ENCODE measurements at places on chromosomes 5 and 9. TPM values are rescaled to one million over a fixed set of nuclear protein-coding genes. Genes with fewer than 3 reads are reported as not detected.

DNA sequence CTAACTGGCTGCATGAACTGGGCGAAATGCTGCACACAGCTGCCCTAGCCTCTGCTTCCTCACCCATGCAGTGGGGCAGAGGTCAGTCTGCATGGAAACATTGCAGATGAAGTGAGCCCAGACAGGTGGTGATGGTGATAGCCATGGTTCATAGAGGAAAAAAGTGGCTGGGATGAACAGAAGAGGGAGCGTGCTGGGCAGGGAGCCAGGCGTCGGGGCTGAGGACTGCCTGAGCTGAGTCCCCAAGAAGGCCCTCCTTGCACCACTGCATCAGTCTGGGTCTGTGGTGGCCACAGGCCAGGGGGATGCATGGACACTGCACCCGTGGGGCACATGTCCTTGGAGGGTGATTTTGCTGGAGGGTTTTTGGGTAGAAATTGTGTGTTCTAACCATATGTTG lies 80.5 kb downstream of the AMBP start:
- no peak for DNase-seq

GRCh38 chr9:68998812-68999211 lies 15.1 kb downstream of the PRKACG start:
- DNase-seq: no peak

GRCh38 chr9:121707477-121708424 lies 56.3 kb downstream of the DAB2IP start:
- no peak for DNase-seq

DNA sequence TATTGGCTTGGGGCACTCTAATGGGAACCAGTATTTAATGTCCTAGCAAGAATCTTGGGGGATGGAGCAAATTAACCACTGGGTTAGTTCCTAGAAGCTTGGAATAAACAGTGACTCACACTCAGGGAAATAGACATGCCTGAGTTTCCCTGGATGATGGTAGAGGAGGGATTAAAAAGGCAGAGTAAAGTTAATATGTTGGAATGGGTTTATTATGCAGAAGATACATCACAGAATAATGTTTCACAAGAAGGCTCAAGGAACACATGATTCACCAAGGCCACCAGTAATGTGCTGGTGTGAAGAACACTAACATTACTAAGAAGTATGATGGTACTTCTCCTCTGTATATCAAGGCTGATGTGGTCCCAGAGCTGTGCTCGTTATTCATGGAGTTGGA lies 752.9 kb upstream of the SEMA6A start:
- no peak for DNase-seq

DNA sequence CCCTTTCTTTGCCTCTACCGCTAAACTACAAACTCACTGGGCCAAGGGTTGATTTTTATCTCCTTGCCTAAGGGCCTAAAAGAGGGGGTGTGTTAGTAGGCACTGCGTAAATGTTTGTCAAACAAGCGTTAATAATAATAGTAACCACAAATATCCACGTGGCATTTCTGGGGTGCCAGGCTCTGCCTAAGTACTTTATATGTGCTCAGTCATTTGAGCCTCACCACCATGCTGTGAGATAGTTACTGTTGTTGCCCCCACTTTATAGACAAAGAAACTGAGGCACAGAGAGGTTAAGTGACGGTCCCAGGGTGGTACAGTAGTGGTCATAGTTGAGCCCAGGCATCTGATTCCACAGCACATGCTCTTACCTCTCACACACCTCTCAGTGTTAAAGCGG lies 52.4 kb downstream of the ERGIC1 start:
- no peak for DNase-seq

- DNase-seq: no peak
These were observed 33.2 kb upstream of the C5orf46 start for GRCh38 chr5:147939431-147940114.

GRCh38 chr9:85528142-85528541 lies 213.6 kb downstream of the AGTPBP1 start:
- no peak for DNase-seq

- peak; percentile 75 for DNase-seq
These were observed 4.0 kb upstream of the TRAF2 start for GRCh38 chr9:136882109-136882946.

DNA sequence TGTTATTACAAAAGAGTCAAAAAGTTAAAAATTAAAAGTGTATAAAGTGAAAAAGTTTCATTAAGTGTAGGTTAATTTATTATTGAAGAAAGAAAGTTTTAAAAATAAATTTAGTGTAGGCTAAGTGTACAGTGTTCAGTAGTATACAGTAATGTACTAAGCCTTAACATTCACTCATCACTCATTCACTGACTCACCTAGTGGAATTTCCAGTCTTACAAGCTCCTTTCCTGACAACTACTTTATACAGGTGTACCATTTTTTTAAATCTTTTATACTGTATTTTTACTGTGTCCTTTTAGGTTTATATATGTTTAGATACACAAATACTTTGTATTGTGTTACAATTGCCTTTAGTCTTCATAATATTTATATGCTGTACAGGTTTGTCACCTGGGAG lies 530.2 kb upstream of the FAM174A start:
- DNase-seq: no peak

DNA sequence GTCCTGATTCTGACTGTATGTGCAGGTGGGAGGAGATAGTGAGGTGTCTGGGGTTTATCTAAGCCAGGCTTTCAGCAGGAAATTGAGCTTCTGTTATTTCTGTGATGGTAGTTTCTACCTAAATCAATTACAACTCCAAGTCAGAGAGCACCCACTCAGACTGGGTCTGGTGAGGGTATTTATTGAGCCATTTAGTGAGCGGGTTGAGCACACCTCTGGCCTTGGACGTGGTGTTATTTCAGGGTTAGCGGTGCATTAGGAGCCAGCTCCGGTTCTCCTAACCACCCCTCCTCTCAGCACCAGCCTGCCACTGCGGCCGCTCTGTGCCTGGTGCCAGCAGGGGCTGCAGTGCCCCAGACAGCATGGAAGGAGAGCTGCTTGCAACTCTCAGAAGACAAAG lies 238.9 kb downstream of the CACNA1B start:
- no peak for DNase-seq

GRCh38 chr9:95504053-95504963 lies 12.5 kb downstream of the PTCH1 start:
- DNase-seq: peak; percentile 54

- no peak for DNase-seq
These were observed 57.8 kb downstream of the BARX1 start for GRCh38 chr9:93897075-93897970.

- DNase-seq: peak; percentile 81
These were observed 118.7 kb upstream of the CCDC112 start for GRCh38 chr5:115415143-115415491.

DNA sequence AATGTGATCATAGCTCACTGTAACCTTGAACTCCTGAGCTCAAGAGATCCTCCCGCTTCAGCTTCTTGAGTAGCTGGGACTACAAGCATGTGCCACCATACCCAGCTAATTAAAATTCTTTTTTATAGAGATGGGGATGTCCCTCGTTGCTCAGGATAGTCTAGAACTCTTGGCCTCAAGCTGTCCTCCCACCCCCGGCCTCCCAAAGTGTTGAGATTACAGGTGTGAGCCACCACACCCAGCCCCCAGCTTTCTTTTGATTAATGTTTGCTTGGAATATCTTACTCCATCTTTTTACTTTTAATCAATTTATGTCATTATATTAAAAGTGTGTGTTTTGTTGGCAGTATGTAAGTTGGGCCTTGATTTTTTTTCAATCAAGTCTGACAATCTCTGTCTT lies 59.4 kb upstream of the EXOC3 start:
- no peak for DNase-seq

GRCh38 chr9:31808766-31809165 lies 575.7 kb upstream of the ACO1 start:
- DNase-seq: no peak

DNA sequence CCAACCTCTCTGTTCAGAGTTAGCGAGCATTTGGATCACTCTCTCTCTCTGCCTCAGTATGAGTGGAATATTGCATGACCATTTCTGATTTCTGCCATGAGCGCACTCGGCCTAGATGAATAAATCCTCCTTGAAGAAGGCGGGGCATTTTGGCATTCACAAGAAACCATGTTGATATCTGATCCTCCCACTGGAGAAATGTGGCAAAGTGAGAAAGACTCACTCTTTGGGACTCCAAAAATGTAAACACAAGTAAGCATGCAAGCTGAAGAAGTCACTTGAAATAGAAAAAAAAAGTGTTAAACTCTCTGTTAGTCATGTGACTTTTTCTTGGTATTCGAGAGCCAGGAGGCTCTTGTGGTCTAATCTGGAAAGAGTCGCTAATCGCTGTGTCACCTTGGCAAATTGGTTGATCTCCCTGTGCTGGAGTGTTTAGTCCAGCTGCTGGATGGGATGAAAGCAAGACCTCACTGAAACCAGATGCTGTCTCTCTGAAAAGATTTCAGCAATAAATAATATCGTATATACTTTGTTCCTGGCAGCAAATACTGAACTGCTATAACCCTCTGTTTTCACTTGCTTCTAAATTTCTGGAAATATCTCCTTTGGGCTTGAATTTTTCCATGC lies 95.5 kb downstream of the GHR start:
- peak; percentile 57 for DNase-seq

- no peak for DNase-seq
These were observed 796 bp downstream of the TRIM52 start for GRCh38 chr5:181259974-181260719.

DNA sequence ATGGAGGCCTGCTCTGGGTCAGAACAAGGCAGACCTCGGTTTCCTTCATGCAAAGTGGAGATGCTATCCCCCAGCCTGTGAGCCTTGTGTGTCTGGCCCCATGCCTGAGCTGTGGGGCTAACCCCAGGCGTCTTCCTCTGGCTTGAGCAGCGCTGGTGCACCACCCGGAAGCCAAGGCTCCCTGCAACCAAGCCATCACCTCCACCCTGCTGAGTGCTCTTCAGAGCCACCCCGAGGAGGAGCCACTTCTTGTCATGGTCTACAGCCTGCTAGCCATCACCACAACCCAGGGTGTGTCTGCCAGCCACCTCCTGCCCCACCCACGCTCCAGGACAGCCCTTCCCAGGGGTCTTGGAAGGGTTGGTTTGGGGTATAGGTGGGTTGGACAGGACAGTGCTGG lies 16.2 kb downstream of the REXO4 start:
- DNase-seq: no peak

DNA sequence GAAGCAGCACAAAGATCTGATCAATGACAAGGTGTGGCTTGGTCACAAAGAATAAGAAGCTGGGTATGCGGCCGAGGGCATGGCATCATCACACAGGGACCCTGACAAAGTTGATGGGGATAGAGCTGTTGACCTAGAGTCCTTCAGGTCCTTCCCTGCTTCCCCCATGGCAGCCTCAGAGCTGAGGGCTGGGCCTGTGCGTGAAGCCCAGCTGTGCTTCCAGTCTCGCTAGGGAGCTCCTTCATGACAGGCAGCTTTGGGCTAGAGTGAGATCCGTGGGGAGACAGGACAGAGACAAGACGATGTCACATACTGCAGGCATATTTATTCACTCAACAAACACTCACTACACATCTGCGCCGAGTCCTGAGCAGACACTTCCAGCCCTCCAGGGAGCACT lies 56.4 kb upstream of the NEURL1B start:
- DNase-seq: no peak

- no peak for DNase-seq
These were observed 3.6 kb downstream of the RIC1 start for GRCh38 chr9:5632540-5632939.

- DNase-seq: no peak
These were observed 10.4 kb downstream of the C9 start for GRCh38 chr5:39353717-39354399.

GRCh38 chr9:113928269-113928668 lies 52.2 kb downstream of the ZNF618 start:
- DNase-seq: no peak

- no peak for DNase-seq
These were observed 39.3 kb downstream of the GLRA1 start for GRCh38 chr5:151885138-151885908.

GRCh38 chr9:14907360-14907685 lies 2.9 kb downstream of the FREM1 start:
- no peak for DNase-seq

DNA sequence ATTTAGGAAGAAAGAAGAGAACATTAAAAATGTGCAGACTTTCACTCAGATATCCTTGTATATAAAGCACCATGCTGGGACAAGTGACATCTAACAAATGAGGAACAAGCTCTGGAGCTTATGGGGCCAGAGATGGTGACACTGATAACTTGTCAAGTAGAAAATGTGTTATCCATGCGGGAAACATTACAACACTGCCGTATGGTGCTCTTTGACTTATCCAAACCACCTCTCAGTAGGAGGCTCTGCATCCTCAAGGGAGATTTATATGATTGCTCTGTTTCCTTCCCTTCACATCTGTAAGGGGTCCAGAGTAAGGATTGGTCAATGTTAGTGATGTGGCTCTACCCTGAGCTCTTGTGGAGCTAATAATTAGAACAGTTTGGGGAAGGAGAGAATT lies 23.5 kb downstream of the KCTD16 start:
- DNase-seq: no peak

DNA sequence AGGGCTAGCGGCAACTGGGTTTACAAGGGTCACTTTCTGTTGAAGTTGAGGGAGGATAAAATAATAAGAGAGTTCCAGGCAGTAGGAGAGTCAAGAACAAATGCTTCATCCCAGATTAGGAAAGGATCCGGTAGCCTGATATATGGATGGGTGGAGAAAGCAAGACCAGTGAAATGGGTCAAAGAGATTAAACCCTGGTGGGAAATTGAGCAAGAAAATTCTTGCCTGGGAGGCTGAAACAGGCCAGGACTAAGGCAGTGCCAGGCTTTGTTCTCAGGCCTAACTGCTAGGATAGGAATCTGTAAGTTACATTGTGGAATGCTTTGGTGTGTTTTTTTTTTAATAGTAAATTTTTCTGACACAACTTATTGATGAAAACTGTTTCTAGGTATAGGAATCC lies 257.4 kb upstream of the RFX3 start:
- peak; percentile 55 for DNase-seq

DNA sequence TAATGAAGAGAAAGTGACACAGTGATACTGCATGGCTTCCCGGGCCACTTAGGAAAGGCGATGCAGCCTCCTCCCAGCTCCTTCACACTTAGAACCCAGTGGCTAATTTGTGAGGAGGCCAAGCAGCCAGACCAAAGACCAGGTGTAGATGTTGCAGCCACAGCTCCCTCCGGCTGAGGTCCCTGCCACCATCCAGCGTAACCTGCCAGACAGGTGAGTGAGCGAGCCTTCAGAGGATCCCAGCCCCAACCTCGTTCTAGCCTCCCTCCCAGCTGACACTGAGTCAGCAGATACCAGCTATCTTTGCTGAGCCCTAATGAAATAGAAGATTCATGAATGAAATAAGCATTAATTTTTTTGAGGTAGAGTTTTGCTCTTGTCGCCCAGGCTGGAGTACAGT lies 59.7 kb downstream of the COL23A1 start:
- DNase-seq: no peak

Gene PCDHA2
- 0.09 TPM for total RNA-seq

Gene WDR41
- total RNA-seq: 380 TPM

Gene NOL6
- 25.1 TPM for total RNA-seq

Gene PCDHGB1
- 3.1 TPM for total RNA-seq

Gene IFNA21
- total RNA-seq: not detected

Gene NUTM2G
- total RNA-seq: not detected

Gene ADCY2
- under 0.01 TPM for total RNA-seq

Gene UAP1L1
- total RNA-seq: 12.7 TPM

Gene PDZD2
- total RNA-seq: under 0.01 TPM

Gene HRH2
- under 0.01 TPM for total RNA-seq

Gene SAXO1
- total RNA-seq: 0.18 TPM

Data from fibroblast of the aortic adventitia (primary cell).